ENCODE measurements at places on chromosomes 5 and 9. TPM values are rescaled to one million over a fixed set of nuclear protein-coding genes. Genes with fewer than 3 reads are reported as not detected.

DNA sequence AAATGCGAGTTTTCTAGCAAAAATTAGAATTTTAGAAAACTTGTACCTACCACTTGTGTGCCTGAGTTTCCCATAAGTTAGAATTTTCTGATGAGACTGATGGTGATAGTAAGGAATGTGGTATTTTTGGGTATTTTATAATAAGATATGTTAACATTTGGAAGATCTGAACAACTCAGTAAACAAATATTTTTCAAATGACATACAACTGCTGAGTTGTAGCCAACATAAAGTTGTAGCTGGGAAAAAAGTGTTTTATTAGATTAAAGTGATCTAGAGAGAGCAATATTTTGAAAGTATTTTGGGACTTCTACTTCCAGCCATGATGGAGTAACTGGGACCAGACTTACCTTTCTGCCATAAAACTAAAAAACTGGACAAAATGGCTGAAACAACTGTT, 37.9 kb downstream of the GEMIN5 start:
- no peak for DNase-seq

DNA sequence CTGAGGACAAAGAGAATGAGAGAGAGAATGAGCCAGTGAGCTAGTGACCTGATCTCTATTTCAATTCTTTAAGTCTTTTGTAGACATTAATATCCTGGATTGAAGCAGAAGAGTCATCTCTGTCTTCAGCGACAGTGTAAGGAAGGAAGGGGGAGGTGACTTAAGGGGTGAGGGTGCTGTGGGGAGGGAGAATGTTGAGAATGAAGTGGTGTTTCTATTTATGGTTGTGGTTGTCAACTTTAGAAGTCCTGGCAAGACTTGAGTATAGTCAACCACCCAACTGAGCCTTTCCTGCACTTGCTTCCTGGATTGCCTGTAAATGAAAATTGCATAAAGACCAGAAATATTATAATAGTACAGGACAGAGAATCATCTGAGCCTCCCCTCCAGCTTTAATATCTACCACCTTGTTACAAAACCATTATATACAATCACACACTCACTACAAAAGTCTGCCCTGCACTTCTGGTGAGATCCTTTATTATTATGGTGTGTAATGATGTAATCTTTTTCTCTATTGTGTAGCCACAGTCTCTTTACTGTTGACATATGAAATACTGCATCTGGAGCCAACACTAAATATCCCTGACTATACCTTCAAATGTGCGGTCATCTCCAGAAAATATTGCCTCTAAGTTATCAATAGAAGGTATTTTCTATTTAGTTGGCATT, 91.7 kb downstream of the NTRK2 start:
- DNase-seq = no peak

DNA sequence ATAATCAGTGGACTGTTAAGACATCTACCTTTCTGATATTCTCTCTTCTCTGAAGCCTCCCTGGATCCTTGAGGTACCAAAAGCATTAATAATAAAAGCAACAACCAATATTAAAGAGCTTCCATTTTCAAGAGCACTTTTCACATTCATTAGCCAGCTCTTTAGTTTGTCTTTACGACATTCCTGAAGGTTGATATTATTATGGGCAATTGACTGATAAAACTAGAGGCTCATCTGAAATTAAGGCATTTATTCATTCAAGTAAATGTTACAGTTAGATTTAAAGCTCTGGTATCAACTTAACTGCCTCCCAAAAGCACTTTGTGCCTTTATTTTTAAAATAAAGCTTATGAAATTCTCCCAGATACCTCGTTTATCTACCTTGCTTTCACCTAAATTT, 199.6 kb downstream of the PLK2 start:
- no peak for DNase-seq

- no peak for DNase-seq
These were observed 1509.7 kb downstream of the MAT2B start for GRCh38 chr5:165015126-165015525.

DNA sequence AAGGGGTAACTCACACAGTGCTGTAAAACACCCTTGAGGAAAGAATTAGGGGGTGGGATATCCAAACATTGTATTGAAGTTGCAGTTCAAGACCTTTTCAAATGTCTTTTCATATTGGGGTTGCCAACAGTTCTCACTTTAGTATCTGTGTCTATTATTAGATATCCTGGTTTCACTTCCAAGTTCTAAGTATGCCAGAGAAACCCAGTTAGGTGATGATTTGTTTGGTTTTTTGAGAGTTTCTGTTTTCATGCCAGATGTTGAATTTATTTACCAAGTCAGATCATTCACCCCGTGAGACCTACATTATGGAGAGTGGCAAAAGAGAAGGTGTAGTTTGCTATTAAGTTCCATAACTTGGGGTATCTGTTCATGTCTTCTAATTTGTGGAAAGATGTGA, 64.5 kb downstream of the C9orf152 start:
- DNase-seq = no peak

DNA sequence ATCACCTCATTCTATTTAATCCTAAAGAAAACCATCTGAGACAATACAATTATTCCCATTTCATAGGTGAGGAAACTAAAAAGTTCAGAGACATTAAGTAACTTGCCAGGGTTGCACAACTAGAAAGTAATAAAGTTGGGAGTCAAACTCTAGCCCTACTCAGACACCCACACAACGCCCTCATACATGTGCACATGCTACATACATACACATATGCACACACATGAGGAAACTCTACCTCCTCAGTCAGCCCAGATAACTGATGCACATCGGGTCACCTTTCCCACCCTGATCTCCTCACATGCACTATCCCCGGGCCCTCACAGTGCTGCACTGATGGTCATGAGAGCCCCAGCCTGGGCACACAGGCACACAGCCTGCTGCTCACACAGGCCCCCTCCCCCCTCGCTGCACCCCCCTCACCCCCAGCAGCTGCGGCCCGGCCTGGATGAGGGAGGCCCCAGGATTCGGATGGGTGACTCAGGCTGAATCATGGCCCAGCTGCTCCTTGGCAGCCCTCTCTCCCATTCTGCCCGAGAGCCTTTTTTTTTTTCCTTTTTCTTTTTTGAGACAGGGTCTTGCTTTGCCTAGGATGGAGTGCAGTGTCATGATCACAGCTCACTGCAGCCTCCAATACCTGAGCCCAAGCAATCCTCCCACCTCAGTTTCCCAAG, 5.0 kb upstream of the GPRIN1 start:
- no peak for DNase-seq

DNA sequence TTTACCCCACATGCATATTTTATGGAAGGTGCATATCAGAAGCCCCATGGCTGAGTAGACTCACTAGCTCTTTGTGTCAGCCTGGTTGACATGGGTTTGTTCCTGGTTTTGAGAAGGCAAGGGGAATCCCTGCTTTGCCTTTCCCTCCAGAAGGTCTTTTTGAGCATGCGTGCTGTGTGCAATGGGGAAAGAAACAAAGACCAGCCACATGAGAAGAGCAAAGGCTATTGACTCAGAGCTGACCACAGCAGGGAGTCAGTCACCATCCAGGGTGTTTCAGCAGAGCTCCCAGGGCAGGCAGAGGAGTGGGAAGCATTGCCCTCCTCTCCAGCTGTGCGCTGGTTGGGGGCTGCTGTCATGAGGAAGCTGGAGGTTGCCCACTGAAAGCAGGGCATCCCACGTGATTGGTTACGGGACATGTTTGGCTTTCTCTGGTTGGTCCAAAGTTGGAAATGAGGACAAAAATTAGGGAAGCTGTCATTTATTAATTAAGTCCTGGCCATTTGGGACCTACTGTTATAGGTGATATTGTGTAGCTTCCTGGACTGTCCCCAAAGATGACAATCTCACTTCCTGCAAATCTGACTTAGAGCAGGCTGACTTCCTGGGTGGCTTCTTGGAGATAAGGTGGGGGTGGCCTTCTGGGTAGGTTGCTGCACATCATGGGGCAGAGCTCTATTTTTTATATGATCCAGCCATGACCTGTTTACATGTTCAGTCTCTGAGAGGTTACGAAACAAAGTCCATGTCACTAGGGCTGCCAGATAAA, 48.9 kb upstream of the TDRD7 start:
- no peak for DNase-seq

- DNase-seq = no peak
These were observed 193.6 kb downstream of the ROR2 start for GRCh38 chr9:91756510-91756780.

GRCh38 chr5:130166839-130167490, 262.7 kb downstream of the CHSY3 start:
- no peak for DNase-seq

- DNase-seq = no peak
These were observed 167.6 kb upstream of the MSX2 start for GRCh38 chr5:174556756-174557155.

DNA sequence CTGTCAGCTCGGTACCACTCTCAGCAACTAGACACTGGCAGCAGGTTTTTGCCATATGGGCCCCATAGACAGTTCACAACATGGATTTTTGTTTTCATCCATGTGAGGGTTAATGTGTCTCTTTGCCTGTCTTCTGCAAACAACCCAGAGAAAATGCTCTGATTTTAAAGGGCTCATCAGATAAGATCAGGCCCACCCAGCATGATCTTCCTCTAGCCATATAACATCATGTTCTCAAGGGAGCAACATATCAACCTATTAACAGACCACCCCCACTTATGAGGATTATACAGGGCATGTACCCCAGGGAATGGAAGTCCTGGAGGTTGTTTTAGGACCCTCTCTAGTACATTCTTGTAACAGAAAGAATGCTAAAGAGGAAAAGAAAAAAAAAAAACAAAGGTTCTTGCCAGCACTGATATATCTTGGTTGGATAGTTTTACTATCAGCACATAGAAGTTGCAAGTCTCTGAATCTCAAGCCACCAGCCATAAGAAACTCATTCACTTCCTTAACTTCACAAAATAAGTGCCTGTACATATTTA, 1015.1 kb downstream of the TLE4 start:
- no peak for DNase-seq

DNA sequence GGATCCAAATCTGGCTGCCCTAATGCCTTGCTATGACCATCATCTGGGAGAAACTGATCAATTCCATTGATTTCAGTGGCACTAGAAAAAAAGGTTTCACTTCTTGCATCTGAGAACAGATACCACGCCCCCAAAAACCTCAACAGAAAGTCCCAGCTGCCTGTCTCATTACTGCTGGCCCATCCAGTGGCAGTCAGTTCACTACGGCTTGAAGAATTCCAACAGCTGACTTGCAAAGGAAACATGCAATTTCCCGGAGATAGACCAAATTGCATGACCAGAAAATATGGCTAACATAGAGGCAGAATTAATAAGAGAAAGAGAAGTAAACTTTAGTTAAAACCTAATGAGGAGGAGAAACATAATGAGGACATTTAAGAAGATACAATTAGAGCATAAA, 48.6 kb downstream of the UGCG start:
- DNase-seq = no peak

GRCh38 chr9:137409515-137409914, 13.4 kb downstream of the EXD3 start:
- DNase-seq = no peak

DNA sequence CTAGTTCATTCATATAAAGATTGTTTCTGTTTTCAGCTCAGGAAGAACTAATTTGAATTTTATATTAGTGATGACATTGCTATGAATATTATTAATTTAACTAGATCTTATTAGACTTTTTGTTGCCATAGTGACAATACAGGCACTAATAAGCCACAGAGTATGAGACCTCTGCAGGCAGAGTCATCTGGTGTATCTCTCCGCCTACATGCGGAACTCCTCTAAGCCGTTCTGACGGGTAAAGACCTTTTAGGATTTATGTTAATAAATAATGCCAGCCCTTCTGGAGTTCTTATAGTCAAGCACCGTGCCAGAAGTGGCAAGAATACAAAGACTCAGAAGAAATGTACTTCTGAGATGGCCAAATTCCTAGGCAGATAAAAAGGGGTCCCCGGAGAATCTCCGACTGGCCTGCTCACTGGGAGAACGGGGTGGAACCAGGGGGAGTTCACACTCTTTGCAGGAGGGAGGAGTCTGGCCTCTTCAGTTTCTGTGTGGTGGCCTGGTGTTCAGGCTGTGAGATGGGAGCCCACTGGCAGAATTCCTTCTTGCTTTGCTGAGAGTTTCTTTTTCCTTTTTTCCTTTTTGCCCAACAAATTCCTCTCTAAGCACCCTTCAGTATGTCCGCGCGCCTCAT, 85.1 kb upstream of the IL12B start:
- DNase-seq = no peak

DNA sequence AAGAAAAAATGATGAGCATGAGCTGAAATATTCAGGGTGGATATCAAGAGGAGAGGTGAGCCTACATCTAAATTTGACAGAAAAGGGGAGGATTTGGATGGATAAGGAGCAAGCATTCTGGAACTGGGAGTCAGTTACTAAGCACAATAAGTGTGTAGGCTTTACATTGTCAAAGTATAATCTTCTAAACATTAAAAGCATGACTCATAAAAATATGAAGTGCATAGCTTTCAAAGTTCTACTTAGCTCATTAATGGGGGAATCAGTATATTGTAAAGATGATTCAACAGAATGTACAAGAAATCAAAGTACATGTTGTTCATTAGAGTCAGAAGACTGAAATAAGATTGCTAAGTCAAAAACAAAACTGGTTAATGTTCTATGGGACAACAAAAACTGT, 248.0 kb upstream of the GAS1 start:
- no peak for DNase-seq

DNA sequence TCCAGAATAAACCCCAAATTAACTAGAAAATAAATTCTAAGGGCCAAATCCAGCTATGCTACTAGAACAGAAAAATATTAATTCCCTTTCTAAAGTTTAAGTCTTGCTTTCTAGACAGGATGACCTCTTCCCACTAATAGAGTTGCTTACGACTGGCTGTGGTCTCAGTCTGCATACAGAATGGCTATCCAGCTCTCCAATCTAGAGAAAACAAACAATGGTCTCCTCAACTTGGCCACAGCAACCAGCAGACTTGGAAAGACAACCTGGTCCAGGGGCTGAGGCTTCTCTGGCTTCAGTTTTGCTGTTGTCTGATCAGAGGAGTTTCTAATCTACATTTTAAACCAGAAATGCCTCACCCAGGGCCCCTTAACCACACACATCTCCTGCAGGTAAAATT, 28.9 kb downstream of the RASEF start:
- no peak for DNase-seq

GRCh38 chr9:124291801-124292396, 34.1 kb downstream of the NEK6 start:
- DNase-seq = no peak

Gene PCDHA3
- polyA plus RNA-seq = 1.0 TPM

Gene BTNL3
- polyA plus RNA-seq = not detected

Gene DNAH5
- 0.21 TPM for polyA plus RNA-seq

Gene PPP3R2
- polyA plus RNA-seq = not detected

Gene ADCY2
- polyA plus RNA-seq = not detected

Gene NPR3
- polyA plus RNA-seq = 18.0 TPM

Gene SPATA31C1
- not detected for polyA plus RNA-seq

Gene GPR150
- not detected for polyA plus RNA-seq
